ENCODE measurements at places on chromosomes 16 and 17. TPM values are rescaled to one million over a fixed set of nuclear protein-coding genes. Genes with fewer than 3 reads are reported as not detected.

DNA sequence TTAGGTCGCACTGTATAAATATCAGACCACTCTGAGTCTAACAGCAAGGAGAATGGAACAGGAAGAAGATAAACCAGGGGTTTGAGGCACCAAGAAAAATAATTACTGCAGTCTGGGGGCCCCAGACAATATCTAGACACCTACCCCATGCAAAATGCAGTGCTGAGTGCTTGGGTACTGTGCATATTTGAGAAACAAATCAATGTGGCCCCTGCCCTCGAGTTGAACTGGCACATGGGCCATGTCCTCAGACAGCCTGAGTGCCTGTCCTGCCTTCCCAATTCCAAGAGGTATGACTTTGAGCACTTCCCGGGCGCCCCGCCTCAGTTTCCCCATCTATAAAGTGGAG, 6.2 kb upstream of the CIITA start:
- H3K4me1 ChIP-seq = peaks cover 50% of the 10 kb centered on the region
- H3K27me3 ChIP-seq = peaks cover 39% of the 10 kb centered on the region
- H3K4me3 ChIP-seq = peak overlapping the region; percentile 7
- H3K36me3 ChIP-seq = no peaks in the 10 kb centered on the region
- no peak for DNase-seq

GRCh38 chr16:86180244-86180643, 281.3 kb downstream of the IRF8 start:
- DNase-seq = no peak
- peaks cover 2% of the 10 kb centered on the region for H3K27me3 ChIP-seq

GRCh38 chr17:41071606-41072360, 6.1 kb upstream of the KRTAP2-4 start:
- no peak overlapping the region for H3K4me3 ChIP-seq
- peaks cover 10% of the 10 kb centered on the region for H3K27me3 ChIP-seq
- H3K36me3 ChIP-seq = no peaks in the 10 kb centered on the region
- DNase-seq = no peak

DNA sequence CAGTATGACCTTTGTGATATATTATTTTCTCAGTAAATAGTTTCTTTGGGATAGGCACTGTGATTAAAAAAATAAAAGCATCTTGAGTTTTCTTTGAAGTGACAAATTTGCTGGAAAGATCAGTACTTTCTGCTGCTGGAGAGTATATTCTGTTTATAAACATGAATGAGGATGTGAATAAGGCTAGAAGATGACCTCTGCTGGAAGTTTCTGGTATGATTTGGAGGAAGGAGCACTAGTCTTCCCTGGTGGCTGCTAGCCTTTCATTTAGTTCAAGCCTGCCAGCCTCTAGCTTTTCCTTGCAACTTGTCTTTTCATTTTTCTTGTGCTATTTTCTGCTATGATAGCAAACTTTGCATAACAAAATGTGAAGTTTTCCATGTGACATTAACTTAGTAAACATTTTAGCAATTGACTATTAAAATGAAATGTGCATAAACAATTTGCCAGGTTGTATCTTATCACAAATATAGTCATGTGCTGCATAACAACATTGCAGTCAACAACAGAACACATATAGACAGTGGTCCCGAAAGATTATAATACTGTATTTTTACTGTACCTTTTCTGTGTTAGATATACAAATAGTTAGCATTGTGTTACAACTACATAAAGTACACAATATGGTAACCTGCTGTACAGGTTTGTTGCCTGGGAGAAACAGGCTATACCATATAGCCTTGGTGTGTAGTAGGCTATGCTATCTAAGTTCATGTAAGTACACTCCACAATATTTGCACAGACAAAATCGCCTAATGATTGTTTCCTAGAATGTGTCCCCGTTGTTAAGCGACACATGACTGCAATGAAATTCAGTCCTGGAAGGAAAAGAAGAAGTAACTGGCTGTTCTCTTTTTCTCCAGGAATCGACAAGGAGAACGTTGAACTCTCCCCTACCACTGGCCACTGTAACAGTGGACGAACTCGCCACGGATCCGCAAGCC, 18.1 kb upstream of the RAB11FIP4 start:
- H3K27ac ChIP-seq = no peak overlapping the region
- no peaks in the 10 kb centered on the region for H3K36me3 ChIP-seq
- DNase-seq = peak; percentile 27
- no peaks in the 10 kb centered on the region for H3K27me3 ChIP-seq
- no peak overlapping the region for H3K4me3 ChIP-seq

DNA sequence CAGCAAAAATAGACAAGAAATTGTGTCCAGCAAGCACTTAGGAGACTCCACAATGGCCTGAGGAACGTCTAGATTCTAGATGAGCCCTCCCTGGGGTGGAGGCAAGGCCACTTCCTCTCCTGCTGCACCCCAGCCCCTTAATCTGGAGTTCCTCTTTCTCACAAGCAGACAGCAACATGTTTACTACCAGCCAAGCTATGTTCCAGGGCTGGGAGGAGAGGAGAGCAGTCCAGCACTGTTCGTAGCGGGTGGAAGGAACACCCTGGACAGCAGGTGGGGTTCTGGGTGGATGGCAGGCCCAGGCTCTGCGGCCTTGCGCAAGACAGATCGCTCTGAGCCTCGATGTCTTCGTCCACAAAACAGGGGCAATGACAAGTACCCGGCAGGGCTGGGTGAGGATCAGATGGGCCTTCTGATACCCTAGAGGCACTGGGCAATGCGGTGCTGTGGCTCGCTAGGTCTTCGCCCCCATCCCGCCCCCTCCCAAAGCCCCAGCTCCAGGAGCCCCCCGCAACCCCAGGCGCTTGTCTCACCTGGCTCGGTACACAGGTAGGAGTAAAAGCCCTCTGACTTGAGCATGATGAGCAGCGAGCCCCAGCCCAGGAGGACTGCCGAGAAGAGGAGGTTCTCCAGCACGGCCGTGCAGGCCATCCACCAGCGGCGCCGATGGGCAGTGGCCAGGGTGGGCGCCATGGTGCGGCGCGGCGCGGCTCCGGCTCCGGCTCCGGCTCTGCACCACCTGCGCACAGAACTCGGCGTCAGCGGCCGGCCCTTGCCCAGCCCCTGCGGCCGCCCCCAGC, 1.3 kb downstream of the SLC43A2 start:
- H3K36me3 ChIP-seq = no peaks in the 10 kb centered on the region
- DNase-seq = no peak
- peaks cover 12% of the 10 kb centered on the region for H3K27me3 ChIP-seq
- peak overlapping the region; percentile 56 for H3K4me3 ChIP-seq
- H3K27ac ChIP-seq = no peak overlapping the region

DNA sequence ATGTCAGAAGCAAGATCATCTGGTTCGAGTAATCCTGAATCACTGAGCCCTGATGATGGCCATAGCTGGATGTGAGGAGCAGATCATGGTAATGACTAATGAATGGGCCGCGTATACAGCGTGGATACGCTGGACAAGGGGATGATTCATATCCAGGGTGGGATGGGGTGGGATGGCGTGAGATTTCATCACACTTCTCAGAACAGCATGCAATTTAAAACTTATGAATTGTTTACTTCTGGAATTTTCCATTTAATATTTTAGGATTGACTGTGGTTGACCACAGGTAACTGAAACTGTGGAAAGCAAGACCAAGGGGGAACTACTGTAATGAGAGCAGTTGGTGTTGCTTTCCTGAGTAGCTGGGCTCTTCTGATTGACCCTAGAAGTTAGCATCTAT, 225.5 kb downstream of the STX8 start:
- peaks cover 8% of the 10 kb centered on the region for H3K4me1 ChIP-seq
- no peak overlapping the region for H3K27ac ChIP-seq
- peaks cover 2% of the 10 kb centered on the region for H3K36me3 ChIP-seq
- peak; percentile 6 for DNase-seq
- H3K27me3 ChIP-seq = no peaks in the 10 kb centered on the region

GRCh38 chr17:14919631-14920213, 345.4 kb downstream of the PMP22 start:
- no peaks in the 10 kb centered on the region for H3K36me3 ChIP-seq
- no peaks in the 10 kb centered on the region for H3K4me1 ChIP-seq
- H3K4me3 ChIP-seq = no peak overlapping the region
- no peak for DNase-seq
- H3K27ac ChIP-seq = no peak overlapping the region

DNA sequence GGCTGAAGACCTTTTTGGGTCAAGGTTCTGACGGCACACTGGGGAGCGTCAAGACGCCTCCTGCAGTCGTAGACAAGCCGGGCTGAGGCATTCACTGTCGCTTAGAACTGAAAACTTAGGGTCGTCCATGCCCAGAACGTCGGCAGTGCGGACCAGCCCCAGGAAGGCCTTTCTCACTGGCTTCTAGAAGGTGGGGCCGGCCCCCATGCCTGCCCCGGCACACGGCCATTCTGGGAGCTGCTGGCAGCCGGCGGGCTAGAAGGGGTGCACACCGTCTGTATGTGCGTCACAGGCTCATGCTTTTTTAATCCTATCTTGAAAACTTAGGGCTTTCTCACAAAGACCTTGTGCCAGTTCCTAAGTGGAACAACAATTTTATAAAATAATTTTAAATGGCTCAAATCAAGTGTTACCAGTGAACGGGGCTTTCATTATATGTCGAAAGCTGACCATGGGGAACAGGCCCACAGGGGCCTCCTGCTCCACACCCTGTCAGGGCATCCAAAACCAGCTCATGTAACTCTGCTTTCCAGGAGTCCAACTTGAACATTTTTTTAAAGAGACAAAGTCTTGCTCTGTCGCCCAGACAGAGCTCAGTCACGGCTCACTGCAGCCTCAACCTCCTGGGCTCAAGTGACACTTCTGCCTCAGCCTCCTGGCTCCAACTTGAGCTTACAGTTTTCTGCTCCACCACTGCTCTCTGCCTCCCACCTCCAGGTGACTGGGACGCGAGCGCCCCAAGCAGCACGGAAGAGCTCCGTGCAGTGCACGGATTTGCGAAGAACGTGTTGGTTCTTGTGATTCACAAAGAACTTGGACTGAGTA, 111.2 kb downstream of the ANKRD11 start:
- H3K4me1 ChIP-seq = peaks cover 79% of the 10 kb centered on the region
- DNase-seq = no peak
- H3K4me3 ChIP-seq = no peak overlapping the region

- peak; percentile 86 for DNase-seq
- no peaks in the 10 kb centered on the region for H3K36me3 ChIP-seq
- H3K4me3 ChIP-seq = peak overlapping the region; percentile 47
- H3K4me1 ChIP-seq = peaks cover 32% of the 10 kb centered on the region
- no peaks in the 10 kb centered on the region for H3K27me3 ChIP-seq
- peak overlapping the region; percentile 94 for H3K27ac ChIP-seq
Measured at GRCh38 chr17:76515274-76515949, 14.2 kb upstream of the RHBDF2 start.

GRCh38 chr16:74747-75334, 2.4 kb upstream of the RHBDF1 start:
- H3K4me3 ChIP-seq = no peak overlapping the region
- H3K27ac ChIP-seq = no peak overlapping the region
- H3K27me3 ChIP-seq = peaks cover 21% of the 10 kb centered on the region
- H3K4me1 ChIP-seq = peaks cover 28% of the 10 kb centered on the region

DNA sequence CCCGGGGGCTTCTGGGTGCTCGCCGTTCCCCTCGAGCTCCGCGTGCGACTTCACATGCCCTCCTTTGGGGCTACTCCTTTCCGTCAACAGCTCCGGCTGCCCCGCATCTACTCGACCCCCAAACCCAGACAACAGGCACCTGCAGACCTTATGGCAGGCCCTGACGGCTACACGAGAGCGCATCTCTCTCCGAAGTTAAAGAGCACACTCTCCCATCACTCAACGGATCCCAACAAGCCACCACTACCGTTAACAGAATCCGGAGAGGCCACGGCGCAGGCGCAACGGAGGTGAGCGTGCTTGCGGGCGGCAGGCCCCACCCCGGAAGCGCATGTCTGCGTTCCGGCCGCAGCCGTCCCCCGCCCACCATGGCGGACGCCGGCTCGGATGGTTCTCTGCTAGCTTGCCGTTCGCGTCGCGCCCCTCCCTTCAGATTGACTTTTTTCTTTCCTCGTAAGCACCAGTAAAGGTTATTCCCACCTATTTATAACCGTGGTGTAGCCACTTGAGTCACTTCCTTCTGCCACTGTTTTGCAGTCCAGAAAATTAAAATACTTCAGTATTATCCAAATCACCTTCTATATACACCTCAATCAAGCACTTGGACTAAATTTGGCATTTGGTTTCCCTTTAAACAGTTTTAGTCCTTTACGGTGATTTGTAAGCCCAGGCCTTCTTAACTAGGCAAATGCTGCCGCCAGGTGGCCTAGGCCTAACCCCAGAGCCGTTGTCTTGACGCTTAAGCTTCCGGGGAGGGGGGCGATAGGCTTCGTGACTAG, at the start of gene POLG2:
Gene POLG2 (minus strand): TSS at position 269 of the 779 bp plus-strand sequence. CDS start 86 bp downstream, at position 183.
- H3K27ac ChIP-seq = peak within 1 kb of the TSS; percentile 98
- peaks cover 60% of the 10 kb centered on the region for H3K36me3 ChIP-seq
- peak; percentile 97 for DNase-seq
- H3K27me3 ChIP-seq = no peaks in the 10 kb centered on the region
- peaks cover 68% of the 10 kb centered on the region for H3K4me1 ChIP-seq

DNA sequence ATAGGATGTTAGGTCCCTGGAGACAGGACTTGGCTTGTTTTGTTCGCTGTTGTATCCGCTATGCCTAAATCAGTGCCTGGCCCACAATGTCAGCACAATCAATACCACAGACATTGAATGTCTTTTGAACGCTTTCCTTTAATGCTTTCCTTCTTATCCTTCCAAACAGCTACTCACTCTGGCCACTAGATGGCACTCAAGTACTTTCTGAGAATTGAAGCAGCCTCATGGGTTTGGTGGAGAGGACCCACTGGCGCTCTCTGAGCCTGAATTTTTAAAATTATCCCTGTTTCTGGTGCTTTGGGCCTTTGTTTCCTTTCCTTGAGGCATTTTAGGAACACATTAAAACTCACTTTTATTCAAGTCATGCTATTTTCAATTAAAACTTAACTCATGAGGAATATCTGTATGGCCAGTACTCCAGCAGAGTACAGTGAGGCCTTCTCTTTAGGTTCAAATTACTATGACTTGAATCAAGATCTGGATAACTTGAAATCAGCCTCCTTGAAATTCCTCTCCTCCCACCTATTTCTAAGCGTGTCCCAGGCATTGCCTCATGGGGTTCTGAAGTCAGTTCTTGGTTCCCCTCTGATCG, 3.2 kb upstream of the NLRP1 start:
- no peaks in the 10 kb centered on the region for H3K27me3 ChIP-seq
- H3K4me3 ChIP-seq = no peak overlapping the region
- peak overlapping the region; percentile 61 for H3K27ac ChIP-seq

- H3K27ac ChIP-seq = no peak overlapping the region
- H3K36me3 ChIP-seq = no peaks in the 10 kb centered on the region
- peaks cover 27% of the 10 kb centered on the region for H3K4me1 ChIP-seq
- H3K4me3 ChIP-seq = peak overlapping the region; percentile 75
- no peak for DNase-seq
Measured at GRCh38 chr17:72590882-72591281, 470.1 kb downstream of the SOX9 start.

The NETO2 gene
- 4.4 TPM for total RNA-seq

The CD300LF gene
- not detected for total RNA-seq

The MLYCD gene
- 3.3 TPM for total RNA-seq

The NRN1L gene
- not detected for total RNA-seq

The CSH2 gene
- total RNA-seq = not detected
